Type B pancreatic cell (in vitro differentiated cells): ENCODE measurements at places on chromosomes 5 and 9.

DNA sequence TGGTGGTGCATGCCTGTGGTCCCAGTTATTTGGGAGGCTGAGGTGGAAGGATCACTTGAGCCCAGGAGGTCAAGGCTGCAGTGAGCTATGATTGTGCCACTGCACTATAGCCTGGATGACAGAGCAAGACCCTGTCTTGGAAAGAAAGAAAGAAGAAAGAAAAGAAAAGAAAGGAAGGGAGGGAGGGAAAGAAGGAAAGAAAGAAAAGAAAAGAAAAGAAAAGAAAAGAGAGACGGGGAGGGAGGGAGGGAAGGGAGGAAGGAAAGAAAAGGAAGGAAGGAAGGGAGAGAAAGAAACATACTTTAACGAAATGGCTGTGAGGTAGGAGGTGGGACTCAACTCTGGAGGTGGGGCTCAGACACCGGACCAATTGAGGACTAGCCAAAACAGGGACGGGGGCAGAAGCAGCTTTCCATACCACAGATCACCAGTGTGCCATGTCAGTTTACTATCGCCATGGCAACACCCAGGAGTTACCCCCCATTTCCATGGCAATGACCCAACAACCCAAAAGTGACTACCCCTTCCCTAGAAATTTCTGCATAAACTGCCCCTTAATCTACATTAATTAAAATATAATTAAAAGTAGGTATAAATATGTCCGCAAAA lies 21.3 kb downstream of the PTGES start:
- no peak for DNase-seq

DNA sequence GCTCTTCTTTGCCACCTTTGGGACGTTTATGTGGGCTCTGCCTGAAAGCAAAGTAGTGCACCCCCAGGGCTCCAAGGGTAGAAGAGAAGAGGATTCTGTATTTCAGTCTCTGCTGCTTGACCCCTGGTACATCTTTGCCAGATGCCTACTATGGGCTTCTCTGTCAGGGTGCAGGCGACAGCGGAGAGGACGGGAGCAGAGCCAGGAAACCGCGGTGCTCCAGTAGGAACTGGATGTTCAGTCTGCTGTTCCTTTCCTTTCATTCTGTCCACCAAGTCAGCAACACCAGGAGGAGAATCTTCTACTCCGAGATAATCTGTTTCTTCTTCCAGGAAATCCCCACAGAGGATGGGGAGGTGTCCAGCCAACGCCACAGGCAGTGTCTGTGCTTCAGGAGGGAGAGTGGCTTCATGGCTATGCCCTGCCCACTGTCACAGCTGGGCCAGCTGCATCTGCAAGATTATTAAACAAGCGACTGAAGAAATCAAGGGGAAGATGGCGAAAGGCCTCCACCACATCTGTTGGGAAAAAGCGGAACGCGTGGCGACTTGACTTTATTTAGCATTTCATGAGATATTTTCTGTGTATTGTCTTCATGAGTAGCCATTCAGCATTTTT lies 398.3 kb downstream of the IRX1 start:
- no peak for DNase-seq

GRCh38 chr9:114372921-114373448 lies 14.8 kb downstream of the AKNA start:
- DNase-seq: no peak

DNA sequence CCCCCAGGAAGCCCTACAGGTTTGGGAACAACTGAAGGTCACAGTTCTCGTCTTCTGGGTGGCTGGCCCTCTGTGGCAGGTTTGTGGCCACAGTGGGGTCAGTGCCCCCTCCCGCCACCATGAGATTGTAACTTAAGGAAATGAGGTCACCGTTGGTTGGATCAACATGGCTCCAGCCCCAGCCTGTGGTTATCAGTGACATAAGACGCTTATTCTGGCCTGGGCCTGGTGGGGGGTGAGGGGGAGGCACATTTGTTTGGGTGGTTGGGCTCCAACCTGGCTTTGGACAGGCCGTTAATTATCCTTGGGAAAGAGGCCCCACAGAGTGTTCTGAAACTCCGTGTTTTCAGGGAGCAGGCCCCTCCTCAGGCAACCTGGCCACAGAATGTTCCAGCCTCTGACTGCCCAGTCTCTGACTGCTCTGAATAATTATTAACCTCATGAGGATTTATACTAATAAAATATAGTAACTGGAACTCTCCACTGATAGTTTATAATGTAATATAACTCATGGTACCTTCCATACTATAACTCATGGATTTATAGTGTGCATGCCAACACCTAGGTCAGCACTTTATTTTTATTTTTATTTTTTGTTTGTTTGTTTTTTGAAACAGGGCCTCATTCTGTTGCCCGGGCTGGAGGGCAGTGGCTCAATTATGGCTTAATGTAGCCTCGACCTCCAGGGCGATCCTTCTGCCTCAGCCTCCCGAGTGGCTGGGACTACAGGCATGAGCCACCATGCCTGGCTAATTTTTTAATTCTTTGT lies 58.0 kb upstream of the RPL26L1 start:
- no peak for DNase-seq

GRCh38 chr5:39187831-39188731 lies 31.3 kb downstream of the FYB1 start:
- no peak for DNase-seq

GRCh38 chr5:170546282-170546681 lies 42.5 kb downstream of the KCNIP1 start:
- no peak for DNase-seq

GRCh38 chr5:54115735-54116403 lies 194.5 kb downstream of the ARL15 start:
- DNase-seq: no peak

- DNase-seq: no peak
Observed at GRCh38 chr5:59140133-59140532, 557.3 kb downstream of the RAB3C start.

DNA sequence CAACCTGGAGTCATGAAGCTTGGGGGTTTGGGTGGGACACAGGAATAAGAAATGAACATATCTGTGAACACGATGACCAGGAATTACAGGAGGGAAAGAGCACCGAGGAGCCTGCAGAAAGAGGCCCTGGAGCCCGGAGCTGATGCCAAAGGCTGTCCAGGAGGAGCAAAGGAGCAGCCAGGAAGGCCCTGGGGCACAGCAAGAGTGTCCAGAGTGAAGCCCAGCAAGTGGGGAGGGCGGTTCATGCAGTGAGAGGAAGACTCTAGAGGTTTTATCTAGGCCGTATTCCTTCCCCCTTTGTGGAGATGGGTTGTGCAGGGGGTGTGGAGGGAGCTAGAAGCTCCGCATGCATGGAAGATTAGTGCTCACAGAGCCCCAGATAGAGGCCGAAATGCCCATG lies 318.4 kb downstream of the GADD45G start:
- no peak for DNase-seq

- DNase-seq: no peak
Observed at GRCh38 chr5:69261034-69261433, 26.3 kb downstream of the CDK7 start.

DNA sequence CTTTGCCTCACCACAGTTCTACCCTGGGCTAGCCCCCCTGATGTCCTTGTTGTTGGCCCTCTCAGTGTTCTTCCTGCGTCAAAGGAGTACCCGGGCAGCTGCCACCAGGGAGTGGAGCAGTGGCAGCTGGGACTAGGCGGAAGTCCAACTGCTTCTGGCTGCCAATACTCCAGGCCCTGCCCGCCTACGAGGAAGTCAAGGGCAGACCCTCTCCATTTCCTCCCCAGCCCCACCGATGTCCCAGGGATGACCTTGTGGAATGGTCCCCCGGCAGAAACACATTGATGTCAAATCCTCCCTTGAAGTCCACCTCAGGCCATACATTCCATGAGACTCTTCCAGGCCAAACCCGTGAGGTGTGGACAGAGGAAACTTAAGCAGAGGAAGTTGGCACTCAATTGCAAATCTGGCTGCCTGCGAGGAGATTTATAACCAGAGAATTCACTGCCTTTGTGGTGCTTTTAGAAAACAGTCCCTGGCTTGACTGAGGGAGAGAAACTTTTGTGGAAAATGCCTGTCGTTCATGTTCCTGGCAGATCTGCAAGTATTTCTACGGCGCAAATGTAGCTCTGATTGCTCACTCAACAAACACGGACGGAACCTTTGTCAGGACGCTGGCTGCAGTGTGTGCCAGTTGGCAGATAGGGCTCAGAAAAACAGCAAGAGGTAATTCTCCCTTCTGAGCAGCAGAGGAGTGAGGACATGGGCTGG lies 339.7 kb downstream of the RAB3C start:
- DNase-seq: no peak

DNA sequence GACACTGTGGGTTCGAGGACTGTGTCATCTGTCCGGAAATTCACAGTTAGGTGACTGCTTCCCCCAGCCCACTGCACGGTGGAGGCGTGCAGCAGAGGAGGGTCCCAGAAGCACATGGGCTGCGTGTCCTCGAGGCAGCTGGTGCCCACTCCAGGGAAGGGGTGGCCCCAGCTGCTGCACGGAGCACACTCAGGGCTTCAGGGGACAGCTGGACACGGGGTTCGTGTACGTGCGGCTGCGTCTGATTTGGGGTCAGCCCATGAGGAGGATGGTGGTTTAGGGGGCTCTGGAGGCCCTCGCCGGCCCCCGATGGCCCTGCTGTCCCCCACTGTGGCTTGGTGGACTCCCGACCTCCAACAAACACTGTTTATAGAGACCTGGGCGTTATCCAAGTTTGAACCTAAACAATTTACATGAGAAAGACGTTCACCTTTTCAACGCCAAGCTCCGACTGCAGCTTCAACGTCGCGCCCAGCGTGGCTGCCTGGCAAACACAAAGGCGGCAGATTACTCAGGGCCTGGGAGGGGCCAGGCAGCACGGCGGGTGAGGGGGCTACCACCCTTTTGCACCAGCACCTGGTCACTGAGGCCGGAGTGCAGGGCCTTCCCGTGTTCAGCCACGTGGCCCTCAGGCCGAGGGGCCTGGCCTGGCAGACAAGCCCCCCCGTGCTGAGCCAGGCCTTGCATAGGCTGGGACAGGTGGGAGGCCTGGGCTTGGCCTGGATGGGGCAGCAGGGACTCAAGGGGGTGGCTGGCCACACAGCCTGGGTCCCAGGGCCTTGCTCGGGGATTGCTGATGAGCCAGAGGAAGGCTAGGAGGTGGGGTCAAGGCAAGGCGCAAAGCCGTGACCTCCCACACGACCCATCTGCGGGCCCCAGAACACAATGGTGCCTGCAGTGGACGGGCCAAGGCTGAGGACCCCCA lies 55.2 kb downstream of the EXD3 start:
- no peak for DNase-seq

- peak; percentile 76 for DNase-seq
Observed at GRCh38 chr9:112487008-112487798, 576 bp downstream of the KIAA1958 start.

GRCh38 chr9:85045271-85045670 lies 375.7 kb downstream of the NTRK2 start:
- no peak for DNase-seq

- peak; percentile 79 for DNase-seq
Observed at GRCh38 chr5:36240779-36241630, 720 bp downstream of the NADK2 start.

DNA sequence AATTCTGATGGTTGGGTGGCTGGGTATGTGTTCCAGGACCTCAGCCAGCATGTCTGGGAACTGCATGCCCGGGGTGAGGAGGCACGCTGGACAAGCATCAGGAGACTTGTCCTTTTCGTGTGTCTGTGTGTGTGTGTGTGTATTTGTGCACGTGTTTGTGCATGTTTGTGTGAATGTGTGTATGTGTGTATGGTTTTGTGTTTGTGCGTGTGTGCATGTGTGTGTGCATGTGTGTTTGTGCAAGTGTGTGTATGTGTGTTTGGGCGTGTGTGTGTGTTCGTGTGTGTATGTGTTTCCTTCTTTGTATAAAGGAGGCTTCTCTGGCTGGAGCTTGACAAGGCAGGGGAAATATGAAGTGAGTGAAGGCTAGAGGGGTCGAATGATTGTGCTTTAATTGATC lies 491.5 kb downstream of the IRX1 start:
- no peak for DNase-seq

- DNase-seq: no peak
Observed at GRCh38 chr5:352639-353611, 31.4 kb downstream of the AHRR start.

DNA sequence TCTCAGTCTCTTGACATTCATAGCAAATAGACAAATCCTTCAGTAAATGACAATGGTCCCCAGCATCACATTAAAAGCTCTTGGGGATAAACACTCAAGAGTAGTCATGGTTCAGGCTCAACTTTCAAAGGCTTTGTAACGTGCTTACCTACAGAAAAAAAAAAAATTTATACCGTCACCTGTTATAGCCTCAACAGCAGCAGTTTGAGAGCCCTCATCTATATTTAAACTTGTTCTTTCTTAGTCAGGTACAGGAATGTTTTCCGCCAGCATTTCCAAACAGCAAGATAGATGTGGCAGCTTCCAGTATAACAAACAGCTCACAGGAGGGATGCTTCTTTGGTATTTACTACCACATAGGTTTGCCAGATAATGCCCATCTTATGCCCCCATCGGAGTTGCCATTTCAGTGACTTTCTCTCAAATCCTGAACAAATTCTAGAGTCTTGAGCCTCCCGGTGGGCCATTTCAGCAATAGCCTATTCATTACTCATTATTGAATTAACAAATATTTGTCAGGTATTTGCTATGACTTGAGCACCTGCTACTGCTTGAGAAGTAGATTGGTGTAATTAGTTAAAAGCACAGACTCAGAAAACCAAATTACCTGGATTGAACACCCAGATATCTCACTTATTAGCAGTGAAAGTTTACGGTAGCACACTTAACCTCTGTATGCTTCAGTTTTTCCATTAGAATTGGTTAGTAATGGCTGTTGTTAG lies 470.0 kb downstream of the EBF1 start:
- no peak for DNase-seq

- no peak for DNase-seq
Observed at GRCh38 chr5:34660444-34660843, 4.3 kb downstream of the RAI14 start.

DNA sequence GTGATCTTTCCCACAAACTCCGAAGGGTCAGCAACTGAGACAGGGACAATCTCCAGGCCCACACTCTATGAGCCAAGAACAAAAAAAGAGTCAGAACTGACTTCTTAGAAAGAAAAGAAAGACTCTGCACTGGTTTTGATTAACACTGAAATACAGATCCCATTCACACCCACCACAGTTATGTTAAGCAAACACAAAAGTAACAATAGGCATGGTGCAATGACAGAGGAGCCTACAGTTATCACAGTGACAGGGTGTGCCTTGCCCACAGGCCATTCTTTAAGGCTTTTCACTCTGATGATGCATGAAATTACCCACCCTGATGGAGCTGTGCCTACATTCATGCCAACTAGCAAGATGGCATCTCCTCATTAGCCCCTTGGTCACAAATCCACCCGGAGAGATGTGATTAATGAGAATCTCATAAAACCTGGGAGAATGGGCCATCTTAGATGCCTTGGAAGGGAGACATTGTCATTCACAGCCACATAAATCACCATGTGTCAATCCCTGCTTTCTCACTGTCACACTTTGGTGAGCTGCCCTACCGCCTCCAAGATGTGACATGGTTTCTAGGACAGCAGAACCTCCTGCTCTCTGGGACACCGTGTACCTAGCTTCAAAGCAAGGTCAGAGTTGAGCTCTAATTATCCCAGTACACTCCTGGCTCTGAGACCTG lies 27.6 kb upstream of the FSTL4 start:
- no peak for DNase-seq

DNA sequence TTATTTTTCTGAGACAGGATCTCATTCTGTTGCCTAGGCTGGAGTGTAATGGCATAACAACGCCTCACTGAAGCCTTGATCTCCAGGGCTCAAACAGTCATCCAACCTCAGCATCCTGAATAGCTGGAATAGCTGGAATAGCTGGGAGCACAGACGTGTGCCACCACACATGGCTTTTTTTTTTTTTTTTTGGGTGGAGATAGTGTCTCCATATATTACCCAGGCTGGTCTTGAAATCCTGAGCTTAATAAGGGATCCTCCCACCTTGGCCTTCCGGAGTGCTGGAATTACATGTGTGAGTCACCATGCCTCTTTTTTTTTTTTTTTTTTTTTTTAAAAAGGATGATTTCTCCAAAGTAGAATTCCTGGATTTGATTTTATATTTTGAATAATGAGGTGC lies 60.7 kb downstream of the NSD1 start:
- DNase-seq: no peak
